Naive thymus-derived CD4-positive, alpha-beta T cell (primary cell): ENCODE measurements at places on chromosomes 7 and 10. TPM values are rescaled to one million over a fixed set of nuclear protein-coding genes. Genes with fewer than 3 reads are reported as not detected.

DNA sequence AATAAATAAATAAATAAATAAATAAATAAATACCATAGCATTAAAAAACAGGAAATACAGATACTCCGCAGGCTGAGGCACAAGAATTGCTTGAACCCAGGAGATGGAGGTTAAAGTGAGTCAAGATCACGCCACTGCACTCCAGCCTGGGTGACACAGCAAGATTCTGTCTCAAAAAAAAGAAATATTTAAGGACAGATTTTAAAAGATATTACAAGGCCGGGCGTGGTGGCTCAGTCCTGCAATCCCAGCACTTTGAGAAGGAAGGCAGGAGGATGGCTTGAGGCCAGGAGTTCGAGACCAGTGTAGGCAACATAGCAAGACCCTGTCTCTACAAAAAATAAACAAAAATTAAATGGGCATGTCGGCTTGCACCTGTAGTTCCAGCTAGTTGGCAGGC lies 17.5 kb upstream of the SNX8 start:
- no peak for DNase-seq

DNA sequence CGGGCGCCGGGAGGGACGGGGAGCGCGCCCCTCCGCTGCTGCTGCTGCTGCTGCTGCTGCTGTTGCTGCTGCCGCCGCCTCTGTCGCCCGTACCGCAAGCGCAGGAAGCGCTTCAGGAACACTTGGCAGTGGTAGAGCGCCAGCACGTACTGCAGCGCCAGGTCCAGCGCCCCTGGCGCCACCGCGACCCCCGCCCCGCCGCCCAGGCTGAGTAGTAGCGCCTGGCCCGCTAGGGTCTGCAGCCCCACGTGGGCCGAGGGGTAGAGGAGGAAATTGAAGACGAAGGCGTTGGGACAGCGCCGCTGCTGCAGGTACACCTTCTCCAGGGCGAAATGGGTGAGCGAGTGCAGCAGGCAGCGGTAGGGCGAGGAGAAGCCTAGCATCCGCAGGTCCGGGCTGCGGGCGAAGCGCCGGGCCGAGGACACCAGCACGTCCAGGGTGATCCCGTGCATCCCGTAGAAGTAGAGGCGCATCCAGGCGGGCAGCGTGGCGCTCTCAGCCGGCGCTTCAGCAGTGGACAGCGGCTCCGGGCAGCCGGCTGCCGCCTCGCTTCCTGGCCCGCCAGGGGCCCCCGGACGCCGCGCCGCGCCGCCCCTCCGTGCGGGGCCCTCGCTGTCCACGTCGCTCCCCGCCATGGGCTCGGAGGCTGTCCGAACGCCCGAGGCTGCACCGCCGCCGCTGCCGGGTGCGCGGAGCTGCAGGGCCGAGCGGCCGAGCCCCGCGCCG lies at the start of gene TMEM229A:
Gene TMEM229A, minus strand, starts transcription at position 699 of the 726 bp plus-strand sequence. Its CDS starts 64 bp downstream, at position 635.
- no peak for DNase-seq

DNA sequence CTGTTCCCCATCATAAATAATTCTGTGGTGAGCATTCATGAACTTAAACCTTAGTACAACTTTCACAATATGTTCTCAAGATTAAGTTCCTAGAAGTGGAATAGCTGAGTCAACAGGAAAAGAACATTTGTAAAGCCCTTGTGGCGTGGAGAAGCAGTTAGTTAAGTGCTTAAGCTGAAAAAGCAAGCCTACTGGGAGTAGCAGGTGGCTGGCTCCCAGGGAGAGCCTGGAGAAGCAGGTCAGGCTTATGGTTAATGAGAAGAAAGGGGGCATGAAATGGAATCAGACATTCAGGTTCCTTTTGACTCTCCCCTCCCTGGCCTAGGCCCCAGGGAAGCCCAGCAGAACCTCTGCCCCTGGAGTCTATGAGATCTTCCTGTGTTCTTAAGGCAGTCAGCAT lies 35.3 kb downstream of the VSTM4 start:
- DNase-seq, result no peak

The MSMB gene
- polyA plus RNA-seq, result not detected

The GARIN1A gene
- not detected for polyA plus RNA-seq

The PIP gene
- not detected for polyA plus RNA-seq
